ENCODE measurements at places on chromosomes 6 and 20.

DNA sequence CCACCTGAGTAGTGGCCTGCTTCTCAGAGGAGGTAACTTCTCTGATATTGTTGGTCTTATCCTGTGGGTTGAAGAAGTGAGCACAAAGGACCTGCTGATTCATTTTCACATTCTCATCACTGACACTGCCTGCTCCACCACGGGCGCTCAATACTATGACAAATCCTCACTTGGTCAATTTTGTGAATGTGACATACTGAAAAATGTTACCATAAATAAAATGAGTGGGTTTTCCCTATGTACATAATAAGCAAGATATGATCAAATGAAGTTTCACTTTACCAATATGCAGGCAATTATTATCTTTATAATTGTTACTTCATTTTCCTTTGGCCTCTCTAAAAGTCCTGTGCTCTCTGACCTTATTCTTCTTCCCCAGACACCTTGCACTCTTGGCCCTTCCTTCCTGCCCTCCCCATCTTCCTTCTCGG, 71.5 kb upstream of the RIPOR2 start:
- DNase-seq, result no peak

DNA sequence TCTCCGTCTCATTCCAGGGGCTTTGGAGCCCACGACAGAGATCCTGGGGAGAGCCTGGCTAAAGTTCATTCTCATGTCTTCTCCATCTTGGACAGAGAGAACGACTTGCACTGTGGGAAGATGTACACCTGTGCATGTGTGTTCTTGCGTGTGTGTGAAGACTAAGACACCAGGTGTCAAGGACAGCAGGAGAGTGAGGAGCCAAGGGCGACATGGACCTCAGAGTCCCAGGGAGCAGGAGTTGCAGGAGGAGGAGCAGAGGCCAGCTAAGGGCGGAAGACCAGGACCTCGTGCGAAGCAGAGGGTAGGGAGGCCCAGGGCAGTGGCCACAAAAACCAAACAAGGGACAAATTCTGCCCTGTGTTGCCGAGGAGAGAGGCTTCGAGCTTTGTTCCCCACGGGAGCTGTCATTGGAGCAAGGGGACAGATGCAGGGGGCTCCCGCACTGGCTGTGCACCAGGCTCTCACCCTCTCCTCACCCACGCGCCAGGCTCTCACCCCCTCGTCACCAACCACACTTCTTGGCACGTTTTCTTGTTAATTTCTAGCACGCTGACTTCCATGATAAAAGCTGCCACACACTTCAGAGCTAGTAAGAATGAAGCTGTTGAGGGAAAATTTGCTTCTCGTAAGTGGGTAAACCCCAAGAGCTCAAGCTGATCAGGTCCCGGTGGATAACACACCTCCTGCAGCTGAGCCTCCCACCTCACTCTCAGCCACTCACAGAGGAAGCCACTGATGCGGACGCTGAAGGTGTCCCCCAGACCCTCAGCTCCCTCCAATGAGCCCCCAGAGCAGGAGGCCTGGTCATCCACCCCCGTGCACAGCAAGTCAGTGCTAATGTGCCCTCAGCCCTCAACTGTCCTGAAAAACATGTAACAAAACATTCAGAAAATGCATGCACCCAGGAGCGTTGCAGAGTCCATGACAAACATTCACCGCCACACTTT, 62.6 kb downstream of the DLL1 start:
- no peak for DNase-seq

GRCh38 chr6:73182021-73182607, 43.2 kb downstream of the KHDC1L start:
- no peak for DNase-seq

- no peak for DNase-seq
These were observed 54.2 kb upstream of the VSTM2L start for GRCh38 chr20:37848706-37849105.

- DNase-seq, result no peak
These were observed 14.4 kb downstream of the KPNA5 start for GRCh38 chr6:116695401-116695800.

DNA sequence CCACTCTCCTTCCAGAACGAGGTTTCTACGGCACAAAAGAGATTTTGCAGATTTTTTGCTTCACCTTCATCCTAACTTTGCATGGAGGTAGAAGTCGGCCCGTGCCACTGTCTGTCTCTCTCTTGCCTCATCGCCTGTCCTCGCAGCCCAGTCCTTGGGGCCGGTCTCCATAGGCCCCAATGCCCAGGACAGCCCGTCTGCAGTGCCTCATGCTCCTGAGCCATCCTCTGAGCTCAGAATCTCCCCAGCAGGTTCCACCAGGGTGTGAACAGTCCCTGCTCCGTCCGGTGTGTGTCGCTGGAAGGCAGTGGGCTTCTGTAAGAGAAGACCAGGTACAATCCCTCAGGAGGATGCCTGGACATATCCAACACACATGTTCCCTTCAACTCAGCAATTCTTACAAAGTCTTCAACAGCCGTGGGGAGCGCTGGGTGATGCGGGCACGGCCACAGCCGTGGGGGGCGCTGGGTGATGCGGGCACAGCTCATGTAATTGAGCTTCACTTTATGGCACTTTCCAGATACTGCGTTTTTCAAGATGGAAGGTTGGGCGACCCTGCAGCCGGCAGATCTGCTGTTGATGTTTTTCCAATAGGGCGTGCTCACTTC, 231.9 kb downstream of the DLL1 start:
- no peak for DNase-seq

GRCh38 chr6:11810039-11810541, 31.5 kb upstream of the ADTRP start:
- DNase-seq, result no peak

DNA sequence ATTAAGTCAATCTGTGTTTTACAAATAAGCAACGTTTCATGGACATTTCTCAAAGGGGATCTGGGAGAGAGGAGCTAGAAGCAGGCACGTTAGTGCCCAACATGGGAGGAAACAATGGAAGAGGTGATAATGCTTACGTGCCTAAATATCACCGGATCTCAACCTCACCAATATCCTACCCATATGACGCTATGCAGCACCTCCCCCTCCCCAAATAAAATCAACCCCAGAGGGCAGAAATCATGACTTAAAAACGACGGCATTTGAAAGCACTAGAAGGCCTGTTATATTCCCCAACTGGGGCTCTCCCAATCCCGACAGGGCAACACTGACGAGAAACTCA, 425 bp downstream of the HBS1L start:
- no peak for DNase-seq

DNA sequence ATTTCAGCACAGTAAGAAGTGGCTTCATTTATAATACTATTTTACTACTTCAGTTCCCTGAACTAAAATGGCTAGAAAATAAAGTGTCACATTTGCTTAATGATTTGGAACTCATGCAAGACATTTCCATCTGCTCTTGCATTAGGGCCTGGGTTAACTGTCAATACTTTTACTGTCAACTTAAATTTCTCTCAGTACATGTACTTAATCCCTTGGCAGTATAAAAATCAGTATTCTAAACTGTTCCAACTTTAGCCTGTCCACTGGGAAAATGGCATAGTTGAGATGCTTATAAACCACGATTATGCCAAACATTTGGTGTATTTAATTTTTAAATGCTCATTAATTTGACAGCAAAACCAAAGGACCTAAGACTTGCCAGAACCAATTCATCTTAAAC, 154.5 kb downstream of the ASCC3 start:
- DNase-seq, result no peak

DNA sequence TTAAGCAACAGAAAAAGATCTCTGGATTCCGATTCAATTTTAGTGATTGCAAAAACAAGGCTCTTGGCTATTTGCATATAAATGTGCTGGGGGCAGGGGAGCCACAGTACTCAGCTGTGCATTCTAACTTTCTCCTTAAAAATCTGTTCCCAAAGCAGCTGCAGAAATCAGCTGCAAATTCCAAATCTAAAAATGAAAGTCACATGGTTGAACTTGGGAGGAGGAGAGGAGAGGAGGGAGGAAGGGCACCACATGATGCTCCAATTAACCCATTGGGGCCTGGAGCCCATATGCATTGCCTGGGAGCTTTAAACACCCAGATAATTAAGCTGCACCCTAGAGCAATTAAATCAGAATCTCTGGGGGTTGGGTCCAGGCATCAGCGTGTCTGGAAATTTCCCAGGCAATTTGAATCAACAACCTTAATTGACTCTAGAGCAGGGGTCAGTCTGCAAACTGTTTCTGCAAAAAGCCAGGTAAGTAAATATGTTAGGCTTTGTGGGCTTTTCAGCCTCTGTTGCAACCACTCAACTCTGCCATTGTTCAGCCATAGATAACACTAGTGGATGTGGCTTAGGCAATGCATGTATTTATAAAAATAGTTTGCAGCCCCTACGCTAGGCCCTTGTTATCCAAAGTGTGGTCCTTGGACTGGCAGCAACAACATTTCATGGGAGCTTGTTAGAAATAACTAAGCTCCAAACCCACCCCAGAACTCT, 508.1 kb downstream of the KIF16B start:
- no peak for DNase-seq

- DNase-seq, result no peak
These were observed 78.3 kb downstream of the SCAND1 start for GRCh38 chr20:35876033-35876320.

GRCh38 chr6:170212051-170212756, 78.7 kb downstream of the DLL1 start:
- no peak for DNase-seq

GRCh38 chr20:22560817-22561216, 23.6 kb downstream of the FOXA2 start:
- DNase-seq, result no peak

GRCh38 chr20:38874460-38875174, 51.6 kb upstream of the FAM83D start:
- DNase-seq, result no peak

- no peak for DNase-seq
These were observed 5.0 kb downstream of the FAM217B start for GRCh38 chr20:59945175-59945574.

DNA sequence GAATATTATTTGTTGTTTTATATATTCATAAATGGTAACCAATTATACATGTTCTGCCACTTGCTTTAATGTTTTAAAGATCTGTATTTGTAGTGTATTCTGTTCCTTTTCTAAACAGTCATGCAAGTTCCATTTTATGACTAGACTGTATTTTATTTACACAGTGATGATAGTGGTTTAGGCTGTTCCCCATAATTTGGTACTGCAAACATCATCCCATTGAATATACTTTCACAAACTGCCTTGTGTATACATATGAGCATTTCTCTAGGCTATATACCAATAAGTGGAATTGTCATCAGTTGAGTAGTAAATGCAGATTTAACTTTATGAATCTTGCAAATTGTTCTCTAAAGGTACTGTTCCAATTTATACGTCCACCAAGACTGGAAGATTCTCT, 738.0 kb downstream of the EPHA7 start:
- DNase-seq, result no peak

- DNase-seq, result no peak
These were observed 25.6 kb downstream of the MMP24 start for GRCh38 chr20:35252037-35252461.

DNA sequence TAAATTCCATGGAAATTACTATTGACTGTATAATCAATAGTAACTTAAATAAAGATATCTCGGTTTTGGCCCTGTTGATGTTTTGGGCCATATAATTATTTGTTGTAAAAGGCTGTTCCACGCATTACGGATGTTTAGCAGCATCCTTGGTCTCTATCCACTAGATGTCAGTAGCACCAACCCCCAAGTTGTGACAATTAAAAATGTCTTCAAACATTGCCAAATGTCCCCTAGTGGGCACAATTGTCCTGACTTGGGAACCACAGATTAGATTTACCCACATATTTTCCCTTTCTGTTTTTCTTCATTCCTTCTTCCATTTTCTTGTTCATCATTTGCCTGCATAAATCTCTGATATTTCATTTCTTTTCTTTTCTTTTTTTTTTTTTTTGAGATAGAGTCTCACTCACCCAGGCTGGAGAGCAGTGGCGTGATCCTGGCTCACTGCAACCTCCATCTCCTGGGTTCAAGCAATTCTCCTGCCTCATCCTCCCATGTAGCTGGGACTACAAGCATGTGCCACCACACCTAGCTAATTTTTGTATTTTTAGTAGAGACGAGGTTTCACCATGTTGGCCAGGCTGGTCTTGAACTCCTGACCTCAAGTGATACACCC, 13.6 kb upstream of the WFDC8 start:
- no peak for DNase-seq

- no peak for DNase-seq
These were observed 20.8 kb downstream of the SYCP2 start for GRCh38 chr20:59912609-59913008.

DNA sequence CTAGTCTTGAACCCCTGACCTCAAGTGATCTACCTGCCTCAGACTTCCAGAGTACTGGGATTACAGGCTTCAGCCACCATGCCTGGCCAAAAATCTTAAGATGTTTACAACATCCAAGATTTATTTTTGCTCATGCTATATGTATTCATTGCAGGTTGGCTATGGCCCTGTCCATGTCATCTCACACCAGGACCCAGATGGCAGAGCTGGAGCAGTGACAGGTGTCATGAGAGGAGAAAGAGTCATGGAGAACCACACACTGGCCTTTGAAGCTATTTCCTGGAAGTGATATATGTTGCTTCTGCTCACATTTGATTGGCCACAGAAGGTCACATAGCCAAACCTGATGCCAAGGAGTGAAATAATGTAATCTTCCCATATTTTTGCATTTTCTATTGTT, 13.8 kb upstream of the DDR1 start:
- no peak for DNase-seq

DNA sequence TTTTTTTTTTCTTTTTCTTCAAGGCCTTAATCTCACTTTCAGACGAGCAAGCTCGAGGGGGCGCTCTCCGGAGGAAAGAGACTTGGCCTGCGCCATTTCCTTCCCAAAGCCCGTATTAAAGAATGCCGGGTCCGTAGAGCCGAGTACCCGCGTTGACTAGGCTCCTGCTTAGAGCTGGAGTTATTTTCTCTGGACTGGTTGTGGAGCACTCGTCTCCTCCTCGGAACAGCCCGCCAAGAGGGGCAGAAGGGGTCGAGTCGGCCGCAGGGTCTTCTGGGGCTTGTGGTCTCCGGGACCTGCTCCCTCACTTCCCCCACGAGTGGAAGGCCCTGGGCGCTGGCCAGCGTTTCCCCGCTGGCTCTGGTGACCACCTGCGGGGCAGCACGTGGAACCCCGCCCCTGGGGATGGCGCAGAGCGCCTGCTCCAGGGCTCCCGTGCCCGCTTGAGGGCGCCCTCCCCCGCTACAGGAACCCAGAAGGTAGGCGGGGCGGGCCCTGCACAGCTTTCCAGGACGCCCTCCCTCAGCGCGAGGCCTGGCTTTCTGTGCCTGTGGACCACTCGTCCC, 2.7 kb upstream of the MEI4 start:
- no peak for DNase-seq

Measured in activated CD4-positive, CD25-positive, alpha-beta regulatory T cell treated with anti-CD3 and anti-CD28 coated beads, Interleukin-2, amount 50 U/mL, for 16 hours (primary cell).